ENCODE measurements at places on chromosomes 1 and 21.

- no peak for DNase-seq
Measured at GRCh38 chr1:115402753-115403184, 64.7 kb upstream of the NGF start.

- no peak for DNase-seq
Measured at GRCh38 chr1:39573736-39574624, 2.6 kb downstream of the PABPC4 start.

GRCh38 chr1:153250166-153250565, 9.3 kb upstream of the LORICRIN start:
- no peak for DNase-seq

- DNase-seq = peak; percentile 33
Measured at GRCh38 chr1:200628223-200628881, 7.8 kb upstream of the KIF14 start.

- DNase-seq = no peak
Measured at GRCh38 chr1:216904471-216904870, 181.2 kb upstream of the ESRRG start.

GRCh38 chr1:30743584-30744059, 14.0 kb downstream of the LAPTM5 start:
- peak; percentile 60 for DNase-seq

- DNase-seq = peak; percentile 48
Measured at GRCh38 chr1:1058921-1059493, 15.1 kb downstream of the RNF223 start.

GRCh38 chr1:51372561-51372960, 42.2 kb upstream of the TTC39A start:
- no peak for DNase-seq

DNA sequence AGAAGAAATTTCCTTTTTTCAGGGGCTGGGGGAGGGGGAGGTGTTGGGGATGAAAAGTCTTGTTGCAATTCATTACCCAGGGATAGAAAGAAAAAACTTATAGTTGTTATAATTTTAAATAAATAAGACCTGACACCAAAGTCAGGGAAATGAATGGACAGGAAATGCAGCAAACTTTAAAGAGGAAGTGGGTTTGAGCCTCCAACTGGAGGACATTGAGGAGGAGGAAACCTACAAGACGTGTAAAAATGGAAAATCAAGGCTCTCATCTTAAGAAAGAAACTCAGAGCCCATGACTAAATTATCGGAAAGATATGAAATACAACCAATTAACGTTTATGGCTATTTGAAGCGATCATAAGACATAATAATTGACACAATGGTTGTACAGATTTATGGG, 54.4 kb downstream of the NIBAN1 start:
- DNase-seq = no peak

- no peak for DNase-seq
Measured at GRCh38 chr1:177286396-177286795, 115.6 kb downstream of the BRINP2 start.

DNA sequence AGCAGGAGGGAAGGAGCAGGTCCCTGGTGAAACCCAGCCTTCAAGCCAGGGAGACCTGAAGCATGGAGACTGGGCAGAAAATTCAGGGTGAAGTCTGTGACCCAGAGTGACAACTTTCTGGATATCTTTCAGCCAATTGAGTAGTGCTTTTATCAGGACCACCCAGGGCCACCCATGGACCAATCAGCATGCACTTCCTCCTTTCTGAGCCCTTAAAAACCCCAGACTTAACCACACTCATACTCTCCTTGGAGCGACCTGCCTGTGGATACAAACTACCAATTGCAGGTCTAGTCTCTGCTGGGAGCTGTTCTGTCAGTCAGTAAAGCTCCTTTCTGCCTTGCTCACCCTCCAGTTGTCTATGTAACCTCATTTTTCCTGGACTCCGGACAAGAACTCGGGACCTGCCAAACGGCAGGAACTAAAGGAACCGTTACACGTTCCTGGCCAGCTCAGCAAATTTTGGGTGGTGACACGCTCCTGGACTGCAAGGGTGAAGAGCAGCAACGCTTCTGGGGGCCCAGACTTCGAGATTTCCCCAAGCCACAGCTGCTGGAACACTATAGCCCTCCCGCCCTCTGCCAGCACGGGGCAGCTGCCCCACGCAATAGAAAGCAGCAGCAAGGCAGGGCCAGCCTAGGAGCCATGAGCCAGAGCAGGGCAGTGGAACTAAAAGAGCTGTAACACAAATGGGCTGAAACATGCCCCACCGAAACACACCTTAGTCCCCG, 1183.4 kb downstream of the AMY1C start:
- DNase-seq = no peak

DNA sequence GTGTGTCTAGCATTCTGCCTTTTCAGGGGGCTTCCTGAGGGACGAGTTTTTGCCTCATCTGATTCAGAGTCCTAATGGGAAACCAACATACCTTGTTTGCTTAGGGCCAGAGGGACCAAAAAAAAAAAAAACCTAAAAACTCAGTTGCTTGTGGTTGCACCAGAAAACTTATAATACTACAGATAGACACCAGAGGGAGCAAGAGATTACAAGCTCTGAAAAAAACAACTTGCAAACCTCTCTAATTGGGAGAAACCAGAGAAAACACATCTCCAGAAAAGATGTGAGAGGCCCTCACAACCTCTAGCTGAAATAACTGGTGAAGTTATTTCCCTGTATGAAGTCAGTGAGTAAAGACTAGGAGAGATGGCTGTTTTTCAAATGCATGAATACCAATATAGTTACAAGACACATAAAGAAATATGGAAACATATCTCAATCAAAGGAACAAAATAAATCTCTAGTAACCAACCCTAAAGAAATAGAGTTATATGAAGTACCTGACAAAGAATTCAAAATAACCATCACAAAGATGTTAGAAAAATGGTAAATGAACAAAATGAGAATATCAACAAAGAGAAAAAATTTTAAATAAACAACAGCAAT, 233.7 kb upstream of the NFIA start:
- DNase-seq = no peak

DNA sequence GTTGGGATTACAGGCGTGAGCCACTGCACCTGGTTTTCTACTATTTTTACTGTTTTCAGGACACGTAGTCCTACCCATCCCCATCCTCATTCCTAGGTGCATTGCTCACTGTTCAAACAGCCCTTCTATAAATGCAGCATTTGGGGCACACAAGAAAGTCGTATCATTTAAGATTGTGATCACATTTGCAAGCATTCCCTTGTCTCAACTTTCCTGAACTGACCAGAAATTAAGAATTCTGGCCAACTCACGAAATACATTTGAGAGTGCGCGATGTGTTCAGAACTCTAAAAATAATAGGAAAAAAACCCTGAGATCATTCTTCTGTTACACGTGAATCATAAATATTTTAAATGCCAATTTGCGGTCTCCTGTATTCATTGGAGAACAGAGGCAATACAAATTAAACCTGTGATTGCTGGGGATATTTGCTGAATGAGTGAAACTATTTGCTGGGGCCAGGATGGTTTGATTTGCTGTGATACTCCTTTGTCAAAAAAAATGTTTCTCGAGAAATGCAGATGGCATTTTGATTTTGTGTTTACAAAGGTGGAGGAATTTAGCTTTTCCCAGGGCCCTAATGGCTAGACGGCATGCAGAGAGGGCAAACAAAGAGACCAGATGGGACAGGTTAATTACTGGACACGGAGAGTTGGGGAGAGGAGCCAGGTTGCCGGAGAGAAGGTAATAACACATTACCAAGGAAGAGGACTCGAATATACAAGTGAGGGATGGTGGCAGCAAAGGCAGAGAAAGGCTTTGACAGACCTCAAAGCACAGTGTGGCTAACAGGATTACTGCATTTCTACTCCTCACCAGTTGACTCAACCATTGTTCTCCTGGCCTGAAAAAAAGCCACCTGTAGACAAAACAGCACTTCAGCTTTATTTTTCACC, 38.4 kb downstream of the STPG1 start:
- no peak for DNase-seq

GRCh38 chr1:156495401-156496140, 5.0 kb downstream of the MEF2D start:
- no peak for DNase-seq

- no peak for DNase-seq
Measured at GRCh38 chr1:7552402-7552801, 218.7 kb upstream of the VAMP3 start.

DNA sequence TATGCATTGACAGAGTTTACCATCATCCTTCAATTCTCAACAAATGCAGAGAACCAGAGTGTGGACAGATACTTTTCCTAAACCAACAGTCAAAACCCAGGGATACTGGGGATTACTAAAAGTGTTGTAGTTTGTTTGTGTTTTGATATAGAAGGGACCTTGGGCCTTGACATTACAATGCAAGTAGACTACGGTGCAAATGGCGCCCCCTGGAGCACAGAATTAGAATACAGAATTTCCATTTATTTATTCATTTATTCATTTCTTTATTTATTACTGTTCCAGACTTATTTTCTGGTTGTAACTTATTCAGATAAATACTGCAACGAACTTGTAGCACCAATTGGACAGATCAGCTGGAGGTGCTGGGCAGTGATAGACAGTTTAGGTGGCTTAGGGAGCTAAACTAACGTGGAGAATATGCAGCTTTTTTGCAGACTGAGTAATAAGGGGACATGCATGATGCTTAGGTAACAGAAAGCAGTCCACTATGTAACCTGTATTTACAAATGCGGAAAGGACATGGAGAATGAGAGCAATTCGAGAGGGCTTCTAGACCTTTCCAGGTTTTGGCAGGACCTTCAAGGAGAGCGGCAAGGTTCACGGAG, 42.6 kb downstream of the KIRREL1 start:
- no peak for DNase-seq

GRCh38 chr1:16260814-16261213, 23.8 kb upstream of the CPLANE2 start:
- no peak for DNase-seq

DNA sequence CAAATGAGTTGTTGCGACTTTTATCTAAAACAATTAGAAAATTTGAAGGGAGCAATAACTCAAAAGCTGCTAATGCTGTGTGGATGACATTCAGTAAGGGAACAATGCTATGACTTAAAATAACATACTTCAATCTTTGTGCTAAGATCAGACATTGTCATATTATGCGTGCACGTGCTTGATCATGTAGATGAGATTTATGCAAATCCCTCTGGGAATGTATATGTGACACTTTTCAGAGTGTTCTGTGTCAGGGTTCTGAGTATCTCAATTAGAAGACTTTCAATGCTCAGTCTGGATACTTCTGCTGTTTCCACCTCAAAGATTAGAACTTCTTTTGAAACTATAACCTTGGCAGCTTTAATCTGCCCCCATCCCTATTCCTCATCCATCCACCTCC, 18.6 kb upstream of the POU2F1 start:
- DNase-seq = no peak

DNA sequence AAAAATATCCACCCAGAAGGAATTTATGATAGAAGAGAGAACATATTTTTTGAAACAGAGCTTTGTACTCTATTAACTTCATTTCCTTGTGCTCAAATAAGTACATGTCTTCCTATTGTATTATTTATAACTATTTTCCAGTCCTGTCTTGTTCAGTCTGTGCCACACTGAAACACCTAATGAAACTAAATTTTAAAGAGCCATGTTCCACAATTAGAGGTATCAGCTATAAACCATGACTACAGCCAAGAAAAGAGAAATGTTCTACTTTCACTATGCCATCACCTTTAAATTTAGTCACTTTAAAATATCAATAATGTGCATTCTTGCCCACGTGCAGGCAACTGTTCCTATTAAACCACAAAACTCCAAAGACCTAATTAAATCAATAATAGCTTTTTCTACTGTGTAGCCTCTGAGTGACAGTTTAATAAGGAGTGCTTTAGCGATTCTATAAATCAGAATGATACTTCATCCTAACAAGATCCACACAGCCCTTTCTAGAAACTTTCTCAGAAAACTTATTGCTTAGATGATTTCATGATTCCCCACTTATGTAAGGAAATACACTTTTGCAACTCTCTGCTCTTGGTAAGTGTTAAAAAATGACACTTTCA, 404.9 kb upstream of the CHRM3 start:
- no peak for DNase-seq

GRCh38 chr1:17539118-17539476, 401 bp upstream of the ARHGEF10L start:
- no peak for DNase-seq

- no peak for DNase-seq
Measured at GRCh38 chr1:247647864-247648263, 31.7 kb downstream of the OR13G1 start.

DNA sequence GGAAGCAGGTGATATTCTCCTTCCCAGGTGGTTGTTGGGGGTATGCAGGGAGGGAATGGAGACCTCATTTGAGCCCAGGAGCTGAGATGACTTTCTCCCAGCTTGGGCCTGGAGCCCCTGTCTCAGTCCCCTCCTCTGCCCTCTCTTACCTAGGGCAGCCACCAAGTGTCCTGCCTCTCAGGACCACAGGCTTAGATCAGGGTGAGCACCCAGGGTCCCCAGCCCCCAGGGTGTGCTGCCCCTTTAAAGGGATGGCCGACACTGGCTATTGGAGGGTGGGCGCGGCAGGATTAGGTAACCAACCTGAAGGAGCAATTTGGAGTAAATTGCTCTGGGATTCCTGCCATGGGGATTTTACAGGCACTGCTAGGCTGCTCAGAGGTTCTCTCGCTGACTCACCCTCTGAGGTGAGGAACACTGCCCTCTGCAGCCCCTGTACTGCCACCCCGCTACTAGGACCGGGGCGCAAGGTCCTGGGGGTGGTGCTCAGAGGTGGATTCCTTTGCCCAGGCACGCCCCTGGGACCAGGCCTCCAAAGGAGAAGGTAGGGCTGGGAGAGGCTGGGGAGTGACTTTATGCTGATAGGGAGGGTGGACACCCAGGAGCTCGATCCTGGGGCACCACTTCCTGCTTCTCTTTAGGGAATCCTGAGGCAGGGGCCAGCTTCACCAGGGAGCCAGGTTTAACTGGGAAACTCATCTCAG, 1.5 kb downstream of the RPS6KA1 start:
- DNase-seq = no peak

GRCh38 chr1:109161858-109162606, 48.1 kb downstream of the ELAPOR1 start:
- no peak for DNase-seq

DNA sequence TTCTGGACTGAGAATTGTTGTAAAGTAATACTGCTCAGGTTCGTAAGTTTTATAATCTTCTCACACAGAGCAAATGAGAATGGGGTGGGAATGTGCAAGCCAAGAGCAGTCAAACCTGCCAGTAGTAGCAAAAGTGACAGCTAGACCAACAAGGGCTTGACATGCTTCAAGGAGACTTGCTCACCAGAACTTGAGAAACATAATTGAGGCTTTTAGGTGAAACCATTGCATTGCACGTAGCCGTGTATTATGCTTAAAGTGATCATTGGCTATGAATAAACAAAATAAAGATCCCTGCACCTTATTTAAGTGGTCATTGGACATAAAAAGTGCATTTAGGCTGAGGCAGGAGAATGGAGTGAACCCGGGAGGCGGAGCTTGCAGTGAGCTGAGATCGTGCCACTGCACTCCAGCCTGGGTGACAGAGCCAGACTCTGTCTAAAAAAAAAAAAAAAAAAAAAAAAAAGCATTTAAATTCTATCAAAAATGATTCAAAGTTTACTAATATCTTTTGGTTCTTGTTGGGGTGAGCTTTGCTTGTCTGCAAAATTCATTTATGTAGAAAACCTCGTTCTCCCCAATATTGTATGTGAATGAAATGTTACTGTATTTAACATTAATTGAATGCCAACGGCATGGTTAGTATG, 11.8 kb upstream of the CCT8 start:
- no peak for DNase-seq
